ENCODE measurements at places on chromosomes 4 and X.

- DNase-seq, result no peak
Measured at GRCh38 chr4:52718123-52718522, 33.1 kb downstream of the ERVMER34-1 start.

- DNase-seq, result no peak
Measured at GRCh38 chr4:47852136-47852535, 14.3 kb upstream of the CORIN start.

- DNase-seq, result peak; percentile 7
Measured at GRCh38 chr4:27010334-27010940, 149.8 kb downstream of the STIM2 start.

DNA sequence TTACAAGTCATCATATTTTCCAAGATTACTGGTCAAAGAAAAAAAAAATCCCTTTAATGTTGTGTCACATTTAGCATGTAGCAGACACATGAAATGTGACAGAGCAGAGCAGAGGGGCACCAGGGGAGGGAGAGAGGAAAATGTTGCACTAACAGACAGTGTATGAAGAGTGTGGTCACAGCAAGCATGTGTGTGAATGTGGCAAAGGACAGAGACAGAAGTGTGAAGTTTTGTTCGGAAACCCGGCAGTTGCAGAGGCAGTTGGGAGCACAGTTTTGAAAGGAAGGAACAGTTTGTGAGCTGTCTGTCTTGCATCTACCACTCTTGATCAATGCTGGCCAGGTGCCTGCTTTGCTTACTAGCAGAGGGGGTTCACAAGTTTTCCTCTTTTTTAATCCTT, 83.9 kb upstream of the MAP3K15 start:
- DNase-seq, result no peak

DNA sequence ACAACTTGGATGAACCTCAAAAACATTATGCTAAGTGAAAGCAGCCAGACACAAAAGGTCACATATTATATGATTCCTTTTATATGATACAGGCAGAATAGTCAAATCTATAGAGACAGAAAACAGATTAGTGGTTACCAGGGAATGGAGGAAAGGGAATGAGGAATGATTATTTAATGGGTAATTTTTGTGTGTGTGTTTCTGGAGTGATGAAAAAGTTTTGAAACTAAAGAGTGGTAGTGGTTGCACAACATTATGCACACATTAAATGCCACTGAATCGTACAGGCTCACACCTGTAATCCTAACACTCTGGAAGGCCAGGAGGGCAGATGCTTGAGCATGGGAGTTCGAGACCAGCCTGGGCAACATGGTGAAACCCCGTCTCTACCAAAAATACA, 19.6 kb upstream of the SOD3 start:
- no peak for DNase-seq

DNA sequence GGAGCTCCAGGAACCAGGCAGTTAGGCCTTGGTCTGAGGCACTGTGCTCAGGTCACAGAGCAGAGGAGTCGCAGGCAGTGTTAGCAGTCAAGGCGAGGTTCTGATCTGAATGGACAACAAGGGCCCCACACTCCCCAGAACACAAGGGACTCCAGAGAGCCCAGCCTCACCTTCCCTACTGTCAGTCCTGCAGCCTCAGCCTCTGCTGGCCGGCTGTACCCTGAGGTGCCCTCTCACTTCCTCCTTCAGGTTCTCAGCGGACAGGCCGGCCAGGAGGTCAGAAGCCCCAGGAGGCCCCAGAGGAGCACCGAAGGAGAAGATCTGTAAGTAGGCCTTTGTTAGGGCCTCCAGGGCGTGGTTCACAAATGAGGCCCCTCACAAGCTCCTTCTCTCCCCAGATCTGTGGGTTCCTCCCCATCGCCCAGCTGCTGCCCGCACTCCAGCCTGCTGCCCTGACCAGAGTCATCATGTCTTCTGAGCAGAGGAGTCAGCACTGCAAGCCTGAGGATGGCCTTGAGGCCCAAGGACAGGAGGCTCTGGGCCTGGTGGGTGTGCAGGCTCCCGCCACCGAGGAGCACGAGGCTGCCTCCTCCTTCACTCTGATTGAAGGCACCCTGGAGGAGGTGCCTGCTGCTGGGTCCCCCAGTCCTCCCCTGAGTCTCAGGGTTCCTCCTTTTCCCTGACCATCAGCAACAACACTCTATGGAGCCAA, 26.2 kb downstream of the MAGEA9 start:
- DNase-seq, result no peak

- no peak for DNase-seq
Measured at GRCh38 chr4:63644396-63644795, 764.9 kb downstream of the TECRL start.

- DNase-seq, result no peak
Measured at GRCh38 chr4:127196655-127197352, 436.0 kb upstream of the INTU start.

GRCh38 chrX:150007356-150007755, 69.1 kb upstream of the EOLA2 start:
- no peak for DNase-seq

DNA sequence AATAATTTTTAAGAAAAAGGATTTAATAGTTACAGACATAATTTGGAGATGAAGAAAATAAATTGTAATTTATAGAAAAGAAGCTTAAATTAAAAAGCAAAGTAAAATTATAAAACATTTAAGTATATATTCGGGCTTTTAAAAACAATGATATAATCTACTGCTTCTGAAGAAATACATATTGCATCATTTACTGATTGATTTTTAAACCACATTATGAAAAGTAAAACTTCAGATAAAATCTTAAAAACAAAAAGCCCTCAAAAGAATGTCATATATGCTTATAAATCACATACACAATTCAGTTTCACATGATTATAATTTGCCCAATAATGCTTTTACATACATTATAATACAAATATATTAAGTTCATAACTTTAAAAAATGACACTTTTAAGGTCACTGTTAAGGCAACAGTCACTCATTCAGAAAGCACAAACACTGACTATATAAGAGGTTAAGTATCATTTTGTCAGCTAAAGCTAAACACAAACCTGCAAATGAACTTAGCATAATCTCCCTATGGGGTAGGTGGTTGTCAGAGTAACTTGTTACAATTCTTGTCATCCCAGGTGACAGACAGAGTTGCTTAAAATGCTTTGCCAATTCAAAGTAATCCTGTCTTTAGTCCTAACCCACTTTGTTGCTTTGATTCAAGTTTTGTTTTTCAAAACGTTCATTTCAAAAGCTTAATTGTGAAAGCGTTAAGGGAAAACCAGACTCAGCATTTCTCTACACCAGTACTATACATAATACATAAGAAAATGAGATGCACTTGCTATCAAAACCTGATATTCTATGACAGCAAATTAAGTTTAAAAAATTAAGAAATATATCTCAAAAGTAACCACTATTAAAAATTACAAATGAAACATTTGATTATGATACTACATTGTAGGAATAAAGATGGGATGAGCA, 90.6 kb upstream of the MAB21L2 start:
- no peak for DNase-seq
